ENCODE measurements at places on chromosomes 3 and 15.

DNA sequence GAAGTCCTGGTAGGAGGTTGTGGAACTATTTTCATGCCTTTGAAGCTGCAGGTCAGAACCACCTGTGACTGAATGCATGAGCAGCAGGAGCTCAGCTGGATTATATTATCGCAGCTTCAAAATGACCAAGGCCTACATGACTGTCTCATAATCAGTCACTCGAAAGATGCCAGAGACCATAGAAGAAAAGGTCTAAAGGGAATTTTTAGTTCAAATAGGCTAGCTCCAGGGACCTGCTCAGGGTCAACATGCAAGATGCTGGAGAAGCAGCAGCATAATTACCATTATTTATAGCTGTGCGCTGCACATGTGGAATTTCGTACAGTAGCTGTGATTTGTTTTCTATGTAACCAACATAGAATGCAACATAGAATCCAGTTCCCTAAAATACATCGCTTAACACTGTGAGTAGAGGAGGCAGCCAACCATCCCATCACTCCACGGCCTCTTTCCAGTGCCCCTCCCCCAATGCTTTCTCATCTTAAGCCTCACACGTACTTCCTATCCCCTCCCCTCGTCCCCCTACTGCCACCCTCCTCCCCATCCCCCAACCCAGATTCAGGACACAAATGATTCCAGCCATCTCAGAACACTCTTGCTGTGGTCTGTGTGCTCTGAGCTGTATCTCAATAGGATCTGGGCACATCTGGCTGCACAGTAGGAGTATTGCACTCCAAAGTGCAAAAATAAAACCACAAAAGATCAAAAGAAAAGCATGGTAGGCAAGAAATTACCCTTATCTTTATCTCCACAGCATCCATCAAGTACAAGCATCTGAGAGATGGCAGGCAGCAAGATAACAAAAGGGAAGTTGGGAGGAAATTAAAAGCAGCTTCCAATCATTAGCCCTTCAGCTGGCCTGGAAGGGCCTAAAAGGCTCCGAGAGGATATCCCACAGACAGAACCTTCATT lies 352.8 kb upstream of the SEMA6D start:
- no peak overlapping the region for H3K27ac ChIP-seq
- no peaks in the 10 kb centered on the region for H3K36me3 ChIP-seq
- H3K4me1 ChIP-seq: no peaks in the 10 kb centered on the region
- H3K4me3 ChIP-seq: no peak overlapping the region
- no peaks in the 10 kb centered on the region for H3K27me3 ChIP-seq
- DNase-seq: no peak

GRCh38 chr3:13229273-13229949 lies 156.2 kb upstream of the IQSEC1 start:
- no peak overlapping the region for H3K27ac ChIP-seq
- H3K27me3 ChIP-seq: peaks cover 17% of the 10 kb centered on the region

DNA sequence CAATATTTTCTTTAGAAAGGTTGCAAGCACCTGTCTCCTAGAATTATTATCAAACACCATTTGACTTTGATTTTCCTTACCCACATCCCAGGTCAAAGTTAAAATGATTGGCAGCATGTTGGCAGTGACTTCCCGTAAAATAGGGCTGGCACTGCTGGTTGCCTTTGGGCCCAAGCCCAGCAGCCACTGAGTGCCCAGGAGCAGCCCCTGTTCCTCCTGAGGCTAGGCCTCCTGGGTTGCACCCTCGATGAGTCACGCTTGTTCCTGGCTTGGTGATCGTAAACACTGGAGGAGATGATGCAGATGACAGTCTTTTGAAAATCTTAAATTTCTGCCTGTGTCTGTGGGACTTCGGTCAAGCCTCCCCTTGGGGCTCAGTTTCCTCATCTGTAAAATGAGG lies 290.0 kb downstream of the TLE3 start:
- peaks cover 25% of the 10 kb centered on the region for H3K4me1 ChIP-seq
- H3K4me3 ChIP-seq: no peak overlapping the region
- no peak overlapping the region for H3K27ac ChIP-seq

DNA sequence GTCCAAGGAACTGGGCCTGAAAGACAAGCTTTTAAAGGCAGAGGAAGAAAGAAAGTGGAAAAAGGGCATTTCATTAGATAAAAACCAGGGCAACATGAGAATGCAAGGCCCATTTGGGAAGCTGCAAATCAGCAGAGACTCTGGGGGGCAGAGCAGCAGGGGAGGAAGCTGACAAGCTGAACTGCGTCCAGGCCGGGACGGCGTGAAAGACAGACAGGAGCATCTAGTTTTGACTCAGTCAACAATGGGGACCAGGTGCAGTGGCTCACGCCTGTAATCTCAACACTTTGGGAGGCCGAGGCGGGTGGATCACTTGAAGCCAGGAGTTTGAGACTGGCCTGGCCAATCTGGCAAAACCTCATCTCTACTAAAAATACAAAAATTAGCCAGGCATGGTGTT lies 69.9 kb downstream of the CDC25A start:
- no peak overlapping the region for H3K27ac ChIP-seq
- no peak overlapping the region for H3K4me3 ChIP-seq
- no peak for DNase-seq

GRCh38 chr3:196177567-196177966 lies 33.6 kb downstream of the ZDHHC19 start:
- H3K4me1 ChIP-seq: peaks cover 37% of the 10 kb centered on the region
- no peaks in the 10 kb centered on the region for H3K36me3 ChIP-seq
- H3K27me3 ChIP-seq: no peaks in the 10 kb centered on the region
- H3K4me3 ChIP-seq: no peak overlapping the region
- peak overlapping the region; percentile 76 for H3K27ac ChIP-seq

DNA sequence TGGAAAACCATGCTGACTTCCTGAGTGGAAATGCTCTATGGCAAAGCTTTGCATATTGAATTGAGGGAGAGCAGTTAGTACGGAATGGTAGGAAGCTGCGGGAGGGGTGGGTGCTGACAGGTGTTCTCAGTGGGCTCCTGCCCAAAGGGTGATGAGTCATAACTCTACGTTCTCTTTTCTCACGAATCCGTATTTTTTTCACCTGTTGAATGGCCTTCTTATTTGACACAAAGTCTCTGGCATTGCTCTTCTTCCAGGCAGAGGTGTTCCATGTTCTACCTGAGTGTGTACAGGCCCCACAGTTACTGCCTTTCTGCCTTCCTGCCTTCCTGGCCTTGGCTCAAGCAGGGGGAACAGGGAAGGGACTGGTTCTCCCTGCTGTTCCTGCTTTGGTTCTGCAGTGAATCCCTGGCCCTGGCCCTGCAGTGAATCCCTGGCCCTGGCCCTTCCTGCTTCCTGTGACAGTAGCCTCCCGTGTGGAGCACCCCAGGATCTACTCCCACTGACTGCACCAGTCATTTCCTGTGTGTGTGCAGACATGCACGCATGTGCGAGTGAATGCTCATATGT lies 31.9 kb downstream of the TRAK1 start:
- H3K36me3 ChIP-seq: peaks cover 17% of the 10 kb centered on the region
- no peaks in the 10 kb centered on the region for H3K27me3 ChIP-seq
- peak overlapping the region; percentile 39 for H3K27ac ChIP-seq
- no peak for DNase-seq

GRCh38 chr3:131794766-131795388 lies 239.9 kb downstream of the CPNE4 start:
- no peaks in the 10 kb centered on the region for H3K36me3 ChIP-seq
- no peak overlapping the region for H3K27ac ChIP-seq
- H3K4me3 ChIP-seq: no peak overlapping the region
- DNase-seq: no peak
- H3K27me3 ChIP-seq: peaks cover 4% of the 10 kb centered on the region
- peaks cover 3% of the 10 kb centered on the region for H3K4me1 ChIP-seq

DNA sequence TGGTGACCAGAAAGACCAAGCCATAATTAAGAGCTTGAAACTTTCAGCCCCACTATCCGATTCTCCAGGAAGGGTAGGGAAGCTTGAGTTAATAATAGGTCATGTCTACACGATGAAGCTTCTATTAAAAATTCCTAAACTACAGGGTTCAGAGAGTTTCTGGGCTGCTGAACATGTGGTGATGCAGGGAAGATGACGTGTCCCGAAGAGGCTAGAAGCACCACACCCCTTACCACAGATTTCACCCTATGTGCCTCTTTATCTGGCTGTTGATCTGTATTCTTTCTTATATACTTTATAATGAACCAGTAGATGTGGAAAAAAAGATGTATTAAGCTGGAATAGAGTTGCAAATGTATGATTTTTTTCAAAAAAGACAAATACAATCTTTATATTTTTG lies 473.4 kb downstream of the NLGN1 start:
- DNase-seq: no peak
- H3K27me3 ChIP-seq: no peaks in the 10 kb centered on the region
- H3K4me1 ChIP-seq: no peaks in the 10 kb centered on the region
- no peak overlapping the region for H3K4me3 ChIP-seq
- H3K27ac ChIP-seq: no peak overlapping the region

Measured in activated naive CD8-positive, alpha-beta T cell treated with anti-CD3 and anti-CD28 coated beads, Interleukin-2, amount 10 ng/mL, durations not matched to agents 7 days and 5 days (primary cell).